ENCODE measurements at places on chromosomes 12 and 14.

GRCh38 chr12:102816816-102817434 lies 100.1 kb downstream of the PAH start:
- no peak for DNase-seq

DNA sequence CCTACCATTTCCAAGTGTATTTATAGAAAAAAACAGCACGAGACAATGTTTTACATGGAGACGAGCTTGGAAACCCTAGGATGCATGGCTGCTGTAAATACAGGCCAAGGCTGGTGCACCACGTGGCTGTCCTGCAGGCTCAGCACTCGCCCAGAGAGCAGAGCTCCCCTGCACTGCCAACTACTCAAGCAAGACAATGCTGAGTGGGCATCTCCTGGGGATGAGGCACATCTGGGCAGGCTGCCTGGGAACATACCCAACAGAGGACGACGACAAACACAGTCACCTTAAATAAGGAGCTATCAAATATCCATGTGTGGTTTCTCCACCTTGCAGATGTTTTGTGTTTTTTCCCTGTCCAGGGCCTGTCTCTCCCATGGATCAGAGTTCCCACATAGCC lies 128.3 kb upstream of the PRMT8 start:
- DNase-seq: no peak

- DNase-seq: no peak
Measured at GRCh38 chr12:25352083-25352918, 101.6 kb upstream of the KRAS start.

GRCh38 chr14:86756521-86757190 lies 1226.7 kb downstream of the FLRT2 start:
- no peak for DNase-seq

DNA sequence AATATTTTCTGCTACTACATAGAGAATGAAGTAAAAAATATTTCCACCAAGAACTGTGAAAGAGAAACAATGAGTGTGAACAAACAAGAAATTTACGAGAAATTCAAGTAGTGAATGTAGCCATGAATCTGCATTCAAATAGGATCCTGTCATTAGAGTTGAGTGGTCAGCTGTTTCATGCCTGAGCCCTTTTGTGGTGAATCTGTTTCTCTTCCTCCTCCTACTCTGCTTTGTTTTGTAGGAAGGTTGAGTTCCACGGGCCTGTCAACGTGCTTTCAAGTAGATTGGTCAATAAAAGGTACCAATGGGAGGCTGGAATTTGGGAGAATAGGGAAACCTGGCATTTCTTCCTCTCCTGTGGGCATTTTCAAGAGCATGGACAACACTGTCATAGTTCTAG lies 1749.6 kb upstream of the FLRT2 start:
- DNase-seq: no peak

DNA sequence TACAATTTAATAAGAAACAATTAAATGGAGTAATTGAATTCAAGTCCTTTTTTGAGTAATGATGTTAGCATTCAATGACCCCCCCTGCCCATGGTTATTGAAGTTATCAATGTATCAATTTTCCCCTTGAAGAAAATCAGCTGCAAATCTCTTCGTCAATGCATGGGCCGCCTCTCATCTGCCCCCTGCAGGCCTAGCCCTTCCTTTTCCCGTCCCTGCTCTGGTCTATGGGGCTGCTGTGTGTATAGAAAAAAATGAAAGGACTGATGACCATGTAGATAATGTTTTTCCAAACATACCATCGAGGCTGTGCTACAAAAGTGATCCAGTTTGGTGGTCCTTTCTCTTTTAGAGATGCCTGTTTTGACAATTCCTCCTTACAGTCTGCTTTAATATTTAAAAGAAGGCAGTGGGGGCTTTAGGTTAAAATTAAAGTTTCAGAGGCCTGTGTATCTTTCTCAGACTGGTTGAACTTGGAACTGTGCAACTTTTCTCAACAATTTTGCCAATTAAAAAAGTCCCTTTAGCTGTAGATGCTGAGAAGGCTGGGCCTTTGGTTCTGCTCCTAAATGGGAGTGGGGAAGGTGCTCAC lies 98.4 kb downstream of the APAF1 start:
- no peak for DNase-seq

- DNase-seq: no peak
Measured at GRCh38 chr14:21308132-21308478, 28.2 kb downstream of the RPGRIP1 start.

GRCh38 chr12:130435826-130436225 lies 98.1 kb downstream of the PIWIL1 start:
- DNase-seq: no peak

- DNase-seq: no peak
Measured at GRCh38 chr12:73226593-73226992, 954.4 kb downstream of the TRHDE start.

DNA sequence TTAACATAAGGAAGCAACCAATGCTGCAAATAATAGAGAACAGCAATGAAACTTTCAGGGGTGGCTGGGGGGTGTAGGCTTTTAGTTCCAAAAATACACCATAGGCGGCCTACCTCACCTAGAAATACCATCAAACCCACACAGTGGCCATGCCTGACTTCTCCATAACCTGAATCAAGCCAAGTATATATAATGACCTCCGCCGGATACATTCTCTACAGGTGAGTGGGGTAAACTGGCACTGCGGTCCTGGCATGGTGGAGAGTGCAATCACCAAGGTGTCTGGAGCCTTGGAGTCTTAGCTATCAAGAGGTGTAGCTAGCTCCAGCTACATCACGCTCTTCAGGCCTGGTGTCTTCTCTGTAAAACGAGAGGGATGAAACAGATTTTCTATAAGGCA lies 1.2 kb downstream of the ZBTB25 start:
- no peak for DNase-seq

DNA sequence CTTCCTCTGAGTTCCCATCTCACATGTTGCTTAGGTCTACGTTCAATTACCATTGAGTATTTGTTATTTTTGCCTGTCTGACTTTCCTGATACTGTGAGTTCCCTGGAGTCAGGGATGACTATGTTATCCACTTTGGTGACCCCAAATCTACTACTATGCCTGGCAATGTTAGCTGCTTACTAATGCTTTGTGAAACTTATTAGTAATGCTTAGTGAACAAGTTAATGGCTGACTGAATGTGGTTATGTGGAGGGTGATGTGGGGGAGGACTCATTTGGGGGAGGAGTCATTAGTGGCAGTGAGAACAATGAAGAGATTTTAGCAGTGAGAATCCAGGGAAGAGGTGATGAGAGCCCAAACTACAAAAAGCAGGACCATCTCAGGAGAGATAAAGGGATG lies 121.6 kb downstream of the KTN1 start:
- no peak for DNase-seq

GRCh38 chr12:71954083-71954778 lies 15.6 kb downstream of the TPH2 start:
- no peak for DNase-seq

DNA sequence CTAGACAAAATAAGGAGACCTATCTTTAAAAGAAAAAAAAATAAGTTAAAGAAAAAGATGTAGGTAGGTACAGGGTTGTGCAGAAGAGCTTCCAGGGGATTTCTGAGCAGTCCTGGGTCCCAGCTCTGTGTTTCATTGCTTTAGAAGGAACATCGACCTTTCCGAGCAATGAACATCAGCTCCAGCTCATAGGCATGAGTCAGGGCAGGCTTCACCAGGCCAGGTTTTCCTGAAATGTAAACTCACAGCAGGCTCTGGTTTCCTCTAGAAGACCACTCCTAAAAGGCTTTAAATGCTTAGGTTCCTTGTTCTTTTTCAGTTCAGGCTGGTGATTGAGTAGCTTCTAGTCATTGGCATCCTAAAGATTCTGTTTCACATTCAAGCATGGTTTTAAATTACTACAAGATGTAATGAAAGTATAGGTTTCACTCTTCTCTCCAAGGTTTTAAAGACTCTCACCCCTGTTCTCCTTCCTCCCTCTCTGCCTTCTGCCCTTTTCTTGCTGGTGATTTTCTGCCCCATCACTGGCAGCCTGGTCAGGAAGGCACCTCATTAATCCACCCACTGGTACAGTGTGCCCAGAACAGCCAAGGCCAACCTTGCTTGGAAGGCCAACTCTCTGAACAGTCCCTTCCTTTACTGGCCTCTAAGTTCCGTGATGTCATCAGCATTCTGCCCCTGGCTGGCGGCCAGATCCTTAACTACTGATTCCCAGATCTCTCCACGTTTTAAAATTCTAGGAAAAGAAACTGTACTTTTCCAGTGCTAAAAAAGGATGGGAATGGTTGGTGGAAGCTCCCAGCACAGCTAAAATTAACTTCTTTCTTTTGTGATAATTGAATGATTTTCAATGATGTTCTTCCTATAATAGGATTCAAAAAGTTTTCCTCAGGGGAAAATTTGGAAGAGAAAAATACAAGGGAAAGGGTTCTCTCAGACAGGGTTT lies 109.4 kb upstream of the HIF1A start:
- no peak for DNase-seq

- no peak for DNase-seq
Measured at GRCh38 chr12:122749569-122750332, 2.9 kb upstream of the DENR start.

DNA sequence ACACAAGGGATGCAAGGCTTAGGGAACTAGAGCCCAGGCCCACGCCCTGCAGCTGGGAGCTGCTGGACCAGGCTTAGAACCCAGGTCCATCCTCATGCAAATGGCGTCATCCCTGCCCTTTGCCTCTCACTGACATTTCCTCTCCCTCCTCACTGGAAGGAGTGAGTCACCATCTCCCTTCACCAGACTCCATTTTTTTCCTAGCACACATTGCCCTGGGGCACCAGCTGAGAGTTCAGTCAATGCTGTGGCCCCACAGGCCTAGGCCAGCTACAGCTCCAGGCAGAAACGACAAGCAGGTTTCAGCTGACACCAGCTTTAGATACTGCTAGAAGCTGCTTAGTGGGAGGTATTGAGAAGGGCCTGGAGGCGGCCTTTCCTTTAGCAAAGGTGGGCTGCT lies 98.9 kb downstream of the RIMBP2 start:
- no peak for DNase-seq

GRCh38 chr12:30016540-30017055 lies 232.9 kb upstream of the TMTC1 start:
- no peak for DNase-seq

- no peak for DNase-seq
Measured at GRCh38 chr12:132333273-132333672, 3.9 kb upstream of the GALNT9 start.

DNA sequence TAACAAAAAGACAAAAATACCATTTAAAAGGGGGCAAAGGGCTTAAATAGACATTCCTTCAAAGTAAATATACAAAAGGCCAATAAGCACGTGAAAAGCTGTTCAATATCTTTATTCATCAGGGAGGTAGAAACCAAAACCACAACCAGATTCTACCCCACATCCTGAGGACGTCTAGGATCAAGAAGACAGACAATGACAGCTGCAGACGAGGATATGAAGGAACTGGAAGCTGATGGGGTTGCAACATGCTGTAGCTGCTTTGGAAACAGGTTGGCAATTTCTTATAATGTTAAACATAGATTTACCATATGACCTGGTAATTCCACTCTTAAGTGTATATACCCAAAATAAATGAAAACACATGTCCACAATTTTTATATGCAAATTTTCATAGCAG lies 85.1 kb upstream of the C14orf180 start:
- no peak for DNase-seq

DNA sequence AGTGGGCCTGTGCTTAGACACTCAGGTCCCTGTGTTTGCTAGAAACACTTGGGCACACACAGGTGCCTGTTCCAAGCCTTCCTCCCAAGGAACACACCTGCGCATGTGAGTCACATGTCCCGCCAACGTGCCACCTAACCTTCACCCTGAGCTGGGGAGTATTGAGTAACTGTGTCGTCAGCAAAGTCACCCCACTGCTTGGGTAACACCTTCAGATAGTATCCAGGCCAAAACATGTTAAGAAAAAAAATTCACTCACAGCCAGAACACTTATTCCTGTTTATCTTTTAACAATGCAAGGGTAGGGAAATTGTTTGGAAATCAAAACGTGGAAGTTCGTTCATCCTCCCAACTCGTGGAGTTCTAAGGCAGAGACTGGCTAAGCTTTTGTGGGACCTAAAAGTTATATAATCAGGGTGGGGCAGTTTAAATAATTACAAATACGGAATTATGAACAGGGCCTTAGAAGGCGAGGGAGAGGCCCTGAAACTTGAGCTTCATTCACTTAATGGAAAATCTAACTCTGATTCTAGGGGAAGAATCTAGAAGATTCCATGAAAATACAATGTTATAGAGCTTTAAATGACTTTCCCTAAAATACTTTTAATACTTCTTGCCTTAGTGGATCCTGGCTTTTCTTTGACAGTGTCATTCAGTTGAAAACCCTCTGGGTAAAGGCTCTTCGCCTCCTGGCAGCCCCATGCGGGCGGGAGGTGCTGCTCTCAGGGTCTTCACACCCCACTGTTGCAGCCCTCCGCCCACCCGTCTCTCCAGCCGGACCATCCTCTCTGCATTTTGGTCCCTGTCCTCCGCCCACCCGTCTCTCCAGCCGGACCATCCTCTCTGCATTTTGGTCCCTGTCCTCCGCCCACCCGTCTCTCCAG lies 30.3 kb upstream of the ADIPOR2 start:
- DNase-seq: no peak

DNA sequence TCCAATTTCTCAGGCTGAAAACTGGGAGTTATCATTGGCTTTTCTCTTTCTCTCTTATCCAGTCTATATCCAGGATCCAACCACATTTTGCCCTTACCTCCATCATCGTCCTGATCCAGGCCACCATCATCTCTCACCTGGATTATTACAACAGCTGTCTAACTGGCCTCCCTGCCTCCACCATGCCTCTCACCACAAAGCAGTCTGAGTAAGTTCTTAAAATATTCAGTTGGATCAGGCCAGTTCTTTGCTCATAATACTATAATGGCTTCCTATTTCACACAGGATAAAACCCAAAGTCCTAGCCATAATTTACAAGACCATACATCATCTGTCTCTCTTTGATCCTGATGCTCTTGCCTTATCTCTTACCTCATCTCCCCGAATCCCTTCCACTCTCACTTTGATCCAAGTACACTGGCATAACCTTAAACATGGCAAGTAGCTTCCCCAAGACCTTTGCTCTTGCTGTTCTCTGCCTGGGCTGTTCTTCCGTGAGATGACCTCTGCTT lies 133.4 kb upstream of the RAP1B start:
- DNase-seq: no peak

GRCh38 chr12:64001439-64001838 lies 156.9 kb downstream of the SRGAP1 start:
- no peak for DNase-seq

DNA sequence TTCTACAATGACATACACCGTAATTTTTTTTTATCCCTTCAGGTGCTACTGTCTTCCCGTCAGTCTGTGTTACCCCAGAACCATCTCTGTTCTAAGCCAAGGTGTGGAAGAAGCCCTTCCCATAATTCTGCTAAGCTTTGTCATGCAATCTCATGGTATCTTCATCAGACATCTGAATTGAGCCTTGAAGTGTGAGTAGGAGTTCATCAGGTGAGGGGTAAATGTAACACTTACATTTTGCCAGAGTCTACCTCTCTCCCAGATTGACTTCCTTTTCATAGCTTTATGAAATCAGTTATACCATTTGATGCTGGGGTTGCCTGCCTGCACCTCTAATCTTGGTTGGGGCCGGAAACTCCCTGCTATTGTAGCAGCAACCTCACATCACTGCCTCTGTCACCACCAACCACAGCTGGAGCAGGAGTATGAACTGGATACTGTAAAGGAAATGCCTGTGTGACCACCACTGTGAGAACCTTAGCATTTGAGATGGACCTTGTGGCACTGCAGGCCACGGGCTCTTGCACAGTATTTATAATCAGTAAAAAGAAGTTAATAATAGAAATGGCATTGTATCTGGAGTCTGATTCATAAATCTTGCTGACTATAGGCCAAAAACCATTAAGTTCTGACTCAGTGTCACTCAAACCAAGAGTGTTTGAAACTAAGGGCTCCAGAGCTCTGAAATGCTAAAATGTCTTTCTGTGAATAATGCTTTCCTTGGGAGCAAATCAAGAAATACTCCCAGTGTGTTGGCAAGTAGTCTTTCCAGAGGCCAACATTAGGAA lies 58.7 kb upstream of the STK38L start:
- DNase-seq: no peak

Data from activated CD4-positive, CD25-positive, alpha-beta regulatory T cell (primary cell).